ENCODE measurements at places on chromosomes 12 and 14. TPM values are rescaled to one million over a fixed set of nuclear protein-coding genes. Genes with fewer than 3 reads are reported as not detected.

Gene LRFN5
- not detected for total RNA-seq

Gene USP44
- total RNA-seq: not detected

Gene TRHDE
- 0.09 TPM for total RNA-seq

Gene KIF21A
- 20.1 TPM for total RNA-seq

Gene NKX2-1
- total RNA-seq: not detected

Gene TSPAN11
- total RNA-seq: 0.04 TPM

Gene HCAR1
- 0.03 TPM for total RNA-seq

Gene MGST1
- 790 TPM for total RNA-seq

Gene ALDH1L2
- 3.1 TPM for total RNA-seq

Gene CIDEB
- total RNA-seq: 0.19 TPM

Gene CATSPERB
- not detected for total RNA-seq

Gene TMEM116
- total RNA-seq: 5.9 TPM

Gene ZNF891
- 0.21 TPM for total RNA-seq

Gene OLR1
- 1.1 TPM for total RNA-seq

Gene SLCO1C1
- total RNA-seq: not detected

Gene ADGRD1
- total RNA-seq: 0.62 TPM

Gene IL31
- not detected for total RNA-seq

Gene LIN7A
- 0.42 TPM for total RNA-seq

Gene NUAK1
- 11.0 TPM for total RNA-seq

Gene TEAD4
- 46.8 TPM for total RNA-seq

Gene CFAP251
- total RNA-seq: 0.85 TPM

Gene CAPZA3
- total RNA-seq: not detected

Gene FAM222A
- total RNA-seq: 3.8 TPM

Gene TAS2R8
- not detected for total RNA-seq

Gene SYNDIG1L
- total RNA-seq: not detected

Data from A549 treated with RU486 at 1 μM for 4 hours (cell line).